Germinal center (tissue), 1 donor: ENCODE measurements at places on chromosomes 1 and 21.

GRCh38 chr21:34989337-34990151 lies 59.6 kb downstream of the RUNX1 start:
- no peak for DNase-seq

DNA sequence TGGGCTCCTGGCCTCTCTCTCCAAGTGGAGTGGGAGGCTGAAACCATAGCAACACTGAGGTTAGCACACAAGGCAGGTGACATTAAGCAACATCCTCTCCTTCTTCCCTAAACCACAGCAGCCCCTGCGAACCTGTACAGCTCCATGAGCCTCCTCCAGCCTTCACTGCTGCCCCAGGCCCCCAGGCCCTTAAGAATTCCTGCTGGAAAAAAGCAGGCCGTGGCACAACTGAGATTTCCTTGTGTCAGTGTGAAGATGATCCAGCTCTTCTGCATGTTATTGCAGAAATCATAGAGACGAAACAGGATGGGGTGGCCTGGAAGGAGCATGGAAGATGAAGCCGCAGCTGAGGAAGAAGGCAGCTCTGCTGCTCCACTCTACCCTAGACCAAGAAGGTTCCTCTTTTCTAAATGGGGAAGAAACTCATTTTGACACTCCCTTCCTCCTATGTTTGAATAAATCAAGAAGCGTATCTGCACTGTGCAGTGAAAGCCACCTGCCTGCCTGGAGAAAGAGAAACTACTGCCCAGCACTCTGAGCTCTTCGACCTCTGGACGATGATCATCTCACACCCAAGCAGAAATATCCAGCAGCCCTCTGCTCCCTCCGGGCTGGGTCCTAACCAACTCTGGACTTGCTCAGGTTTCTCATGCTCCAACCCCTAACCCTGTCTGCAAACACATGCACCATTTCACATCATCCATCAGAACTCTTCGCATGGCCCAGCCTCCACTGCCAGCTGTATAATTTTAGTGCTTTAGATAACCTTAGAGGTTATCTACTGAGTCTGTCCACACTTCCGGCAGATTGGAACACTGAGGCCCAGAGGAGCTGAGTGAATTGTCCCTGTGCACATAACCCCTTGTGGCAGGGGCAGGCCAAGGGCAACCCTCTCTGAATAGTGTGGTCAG lies 20.7 kb downstream of the SH3BP5L start:
- DNase-seq: peak; percentile 77

DNA sequence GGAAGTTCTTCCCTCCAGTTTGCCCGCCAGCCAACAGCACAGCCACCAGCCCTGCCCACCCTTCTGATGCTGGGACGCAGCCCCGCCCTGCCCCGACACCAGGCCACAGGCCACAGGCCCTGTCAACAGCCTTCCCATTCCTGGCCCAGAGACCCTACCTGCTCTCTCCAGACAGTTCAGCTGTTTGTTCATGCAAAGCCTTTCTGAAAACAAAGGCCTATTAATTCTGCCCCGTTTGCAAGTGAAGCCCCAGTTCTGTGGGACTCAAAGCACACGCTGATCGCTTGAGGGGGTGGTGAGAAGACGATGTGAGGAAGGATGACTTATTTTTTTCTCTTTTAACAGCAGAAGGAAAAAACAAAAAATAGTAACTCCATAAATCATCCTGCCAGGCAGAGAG lies 55.4 kb upstream of the KIF26B start:
- DNase-seq: no peak

- no peak for DNase-seq
These were observed 47.5 kb downstream of the ROR1 start for GRCh38 chr1:63821091-63822005.

DNA sequence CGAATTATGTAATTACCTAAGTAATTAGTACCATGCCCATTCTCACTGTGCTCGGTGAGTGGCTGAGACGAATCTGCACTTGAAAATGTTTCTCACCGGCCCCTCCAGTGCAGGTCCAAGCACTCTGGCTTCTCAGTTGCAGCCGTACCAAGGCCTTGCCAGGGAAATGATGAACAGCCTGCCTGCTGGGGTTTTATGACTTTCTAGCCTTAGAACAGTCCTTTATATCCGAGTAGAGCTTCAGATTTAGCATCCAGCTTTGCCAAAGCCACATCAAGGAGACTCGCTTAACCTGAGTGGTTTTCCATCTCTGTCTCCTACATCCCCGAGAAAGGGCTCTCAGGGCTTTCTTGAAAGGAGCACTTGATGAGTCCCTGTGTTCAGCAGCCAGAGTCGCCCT lies 83.4 kb downstream of the GREM2 start:
- no peak for DNase-seq

GRCh38 chr1:218692808-218693207 lies 347.7 kb downstream of the TGFB2 start:
- DNase-seq: no peak

- DNase-seq: no peak
These were observed 31.7 kb downstream of the DMAP1 start for GRCh38 chr1:44244986-44245385.

- DNase-seq: no peak
These were observed 93.1 kb downstream of the MRPS6 start for GRCh38 chr21:34166468-34166867.

GRCh38 chr21:45096217-45096616 lies 21.8 kb downstream of the ADARB1 start:
- DNase-seq: no peak

DNA sequence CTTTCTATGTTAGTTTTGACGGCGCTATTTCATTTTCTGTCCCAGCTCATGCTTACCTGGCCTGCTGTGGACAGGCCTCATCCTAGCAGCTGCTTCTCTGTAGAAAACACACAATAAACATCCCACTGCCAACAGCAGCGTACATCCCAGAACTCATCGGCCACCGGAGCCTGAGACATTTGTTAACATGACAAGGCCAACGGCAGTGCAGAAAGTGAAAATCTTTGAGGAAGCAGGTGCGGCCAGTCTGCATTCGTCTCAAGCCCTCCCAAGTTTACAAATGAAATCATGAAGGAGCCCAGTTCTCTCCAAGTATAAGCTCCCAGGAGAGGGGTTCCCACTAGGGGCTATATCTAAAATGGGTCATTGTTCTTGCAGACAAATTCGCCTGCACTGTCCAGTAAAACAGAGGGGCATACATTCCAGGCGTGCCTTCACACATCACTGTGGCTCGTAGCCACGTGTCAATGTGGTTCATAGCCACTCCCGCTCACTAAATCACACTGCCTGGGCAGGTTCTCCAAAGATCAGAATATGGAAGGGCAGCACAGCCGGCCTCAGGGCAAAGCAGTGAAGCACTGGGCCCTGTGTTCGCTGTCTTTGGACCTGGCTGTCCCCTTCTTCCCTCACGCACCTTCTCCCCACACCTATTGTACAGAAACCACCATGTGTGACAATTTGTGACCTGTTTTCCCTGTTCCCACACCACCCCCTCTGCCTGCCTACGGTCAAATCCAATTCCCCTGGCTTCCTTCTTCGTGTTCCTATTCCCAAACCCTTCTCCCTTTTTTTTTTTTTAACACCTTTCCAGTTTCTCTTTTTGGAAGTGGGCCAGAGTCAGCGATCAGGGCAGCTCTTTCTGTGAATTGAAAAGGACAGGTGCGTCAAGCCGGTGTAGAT lies 27.0 kb upstream of the ABCG1 start:
- DNase-seq: no peak

DNA sequence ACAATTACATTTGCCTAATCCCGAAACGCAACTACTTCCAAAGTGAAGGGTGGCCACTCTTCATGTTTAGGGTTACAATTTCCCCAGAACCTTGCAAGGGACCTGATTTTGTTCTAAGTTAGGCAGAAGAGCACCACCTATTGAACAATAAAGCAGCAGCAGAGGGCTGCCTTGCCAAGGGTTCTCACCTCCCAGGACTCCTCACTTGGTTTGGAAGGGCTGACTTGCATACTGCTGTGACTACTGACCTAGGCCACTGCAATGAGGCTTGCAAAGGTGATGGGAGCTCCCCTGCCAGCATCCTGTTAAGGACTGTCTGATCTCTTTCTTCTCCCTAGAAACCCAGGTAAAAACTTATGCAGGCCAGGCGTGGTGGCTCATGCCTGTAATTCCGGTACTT lies 14.2 kb downstream of the MTOR start:
- DNase-seq: no peak

- no peak for DNase-seq
These were observed 6.4 kb upstream of the SMCP start for GRCh38 chr1:152871731-152872126.

GRCh38 chr1:10870493-10871096 lies 74.1 kb upstream of the CASZ1 start:
- DNase-seq: no peak

DNA sequence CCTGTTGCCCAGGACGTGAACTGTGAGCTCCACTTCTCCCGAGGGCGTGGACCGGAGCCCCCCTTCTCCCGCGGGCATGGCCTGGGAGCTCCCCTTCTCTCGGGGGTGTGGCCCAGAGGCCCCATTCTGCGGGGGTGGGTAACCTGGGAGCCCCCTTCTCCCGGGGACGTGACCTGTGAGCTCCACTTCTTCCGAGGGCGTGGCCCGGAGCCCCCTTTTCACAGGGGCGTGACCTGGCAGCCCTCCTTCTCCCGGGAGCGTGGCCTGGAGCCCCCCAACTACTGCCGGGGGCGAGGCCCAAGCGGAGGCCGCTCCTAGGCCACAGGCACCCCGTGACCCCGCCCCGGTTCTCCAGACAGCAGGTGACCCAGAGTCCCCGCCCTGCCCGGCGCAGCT lies 320 bp downstream of the C1orf174 start:
- peak; percentile 69 for DNase-seq
